Left lung (tissue), 14 donors: ENCODE measurements at places on chromosomes 5 and 9. TPM values are rescaled to one million over a fixed set of nuclear protein-coding genes. Genes with fewer than 3 reads are reported as not detected.

- peaks cover 8% of the 10 kb centered on the region for H3K4me1 ChIP-seq
- no peaks in the 10 kb centered on the region for H3K27me3 ChIP-seq
- DNase-seq: no peak
- H3K27ac ChIP-seq: no peak overlapping the region
These were observed 192.3 kb downstream of the PALM2AKAP2 start for GRCh38 chr9:109972026-109972882.

- H3K4me3 ChIP-seq: no peak overlapping the region
- no peaks in the 10 kb centered on the region for H3K27me3 ChIP-seq
- no peak overlapping the region for H3K27ac ChIP-seq
- no peak for DNase-seq
- no peaks in the 10 kb centered on the region for H3K36me3 ChIP-seq
- no peaks in the 10 kb centered on the region for H3K4me1 ChIP-seq
These were observed 164.9 kb downstream of the ESM1 start for GRCh38 chr5:54820346-54821134.

NIPAL4 gene
- total RNA-seq: 0.39 TPM

GRCh38 chr9:136083558-136084062, 11.5 kb downstream of the NACC2 start:
- DNase-seq: no peak
- H3K27ac ChIP-seq: no peak overlapping the region
- peaks cover 17% of the 10 kb centered on the region for H3K36me3 ChIP-seq
- peaks cover 90% of the 10 kb centered on the region for H3K4me1 ChIP-seq
- no peak overlapping the region for H3K4me3 ChIP-seq

SLC36A2 gene
- total RNA-seq: not detected

GRCh38 chr5:134758176-134758503, 439 bp upstream of the DDX46 start:
- DNase-seq: no peak
- H3K4me1 ChIP-seq: peaks cover 39% of the 10 kb centered on the region
- H3K36me3 ChIP-seq: no peaks in the 10 kb centered on the region
- no peaks in the 10 kb centered on the region for H3K27me3 ChIP-seq
